ENCODE measurements at places on chromosomes 11 and 22. TPM values are rescaled to one million over a fixed set of nuclear protein-coding genes. Genes with fewer than 3 reads are reported as not detected.

The MYOD1 gene
- polyA plus RNA-seq: 71.6 TPM

The OR5B21 gene
- not detected for polyA plus RNA-seq

The ZNF202 gene
- polyA plus RNA-seq: 20.6 TPM

The GUCY1A2 gene
- polyA plus RNA-seq: 5.7 TPM

The PRDM11 gene
- 27.1 TPM for polyA plus RNA-seq

The OR5AL1 gene
- not detected for polyA plus RNA-seq

The PLEKHB1 gene
- polyA plus RNA-seq: 1.5 TPM

The HTR3B gene
- polyA plus RNA-seq: 0.06 TPM

The ZP1 gene
- polyA plus RNA-seq: not detected

The PTGDR2 gene
- polyA plus RNA-seq: 1.4 TPM

The AMPD3 gene
- 5.3 TPM for polyA plus RNA-seq

The LMO2 gene
- polyA plus RNA-seq: 13.6 TPM
